ENCODE measurements at places on chromosomes 3 and 15. TPM values are rescaled to one million over a fixed set of nuclear protein-coding genes. Genes with fewer than 3 reads are reported as not detected.

The DLEC1 gene
- total RNA-seq = 4.4 TPM

DNA sequence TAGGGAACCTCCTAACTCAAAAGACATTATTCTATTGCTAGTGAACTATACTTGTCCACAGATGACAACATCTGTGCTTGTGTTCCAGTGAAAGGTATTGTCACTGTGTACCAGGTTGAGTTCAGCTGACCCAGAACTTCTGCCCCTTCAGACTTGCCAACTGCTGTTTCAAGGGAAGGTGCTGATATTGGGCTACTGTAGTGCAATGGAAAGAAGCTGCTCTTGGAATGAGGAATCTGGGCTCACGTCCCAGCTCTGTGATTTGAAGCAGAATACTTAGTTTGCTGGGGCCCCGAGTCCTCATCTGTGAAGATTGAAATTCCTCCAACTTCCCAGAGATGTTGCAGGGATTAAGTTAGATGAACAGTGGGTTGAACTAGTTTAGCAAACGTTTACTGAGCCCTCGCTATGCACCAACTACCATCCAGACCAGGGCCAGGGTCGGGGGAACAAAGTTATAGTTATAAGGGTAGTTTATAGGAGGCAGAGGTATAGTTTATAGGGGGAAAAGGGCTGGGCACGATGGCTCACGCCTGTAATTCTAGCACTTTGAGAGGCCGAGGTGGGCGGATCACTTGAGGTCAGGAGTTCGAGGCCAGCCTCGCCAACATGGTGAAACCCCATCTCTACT is 15.9 kb upstream of the UMPS start:
- no peak for DNase-seq

DNA sequence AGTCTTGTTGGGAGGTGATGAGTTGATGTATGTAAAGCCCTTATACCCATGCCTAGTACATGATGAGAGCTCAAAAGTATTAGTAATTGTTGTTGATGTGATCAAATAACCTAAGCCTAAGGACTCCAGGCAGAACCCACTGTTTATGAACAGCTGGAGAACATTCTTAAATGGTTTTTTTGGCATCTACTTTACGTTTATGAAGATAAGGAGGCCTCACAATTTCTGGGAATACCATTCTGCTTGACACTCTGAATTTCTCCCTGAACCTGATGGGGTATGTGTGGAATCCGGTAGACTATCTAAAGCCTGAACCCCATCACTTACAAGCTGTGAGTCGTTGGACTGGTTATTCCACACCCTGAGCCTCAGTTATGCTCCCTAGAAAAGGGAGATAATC is 244.6 kb upstream of the WNT5A start:
- no peak for DNase-seq

GRCh38 chr3:106029954-106030626 is 161.3 kb upstream of the CBLB start:
- no peak for DNase-seq

GRCh38 chr3:13762906-13763305 is 117.0 kb downstream of the WNT7A start:
- no peak for DNase-seq

DNA sequence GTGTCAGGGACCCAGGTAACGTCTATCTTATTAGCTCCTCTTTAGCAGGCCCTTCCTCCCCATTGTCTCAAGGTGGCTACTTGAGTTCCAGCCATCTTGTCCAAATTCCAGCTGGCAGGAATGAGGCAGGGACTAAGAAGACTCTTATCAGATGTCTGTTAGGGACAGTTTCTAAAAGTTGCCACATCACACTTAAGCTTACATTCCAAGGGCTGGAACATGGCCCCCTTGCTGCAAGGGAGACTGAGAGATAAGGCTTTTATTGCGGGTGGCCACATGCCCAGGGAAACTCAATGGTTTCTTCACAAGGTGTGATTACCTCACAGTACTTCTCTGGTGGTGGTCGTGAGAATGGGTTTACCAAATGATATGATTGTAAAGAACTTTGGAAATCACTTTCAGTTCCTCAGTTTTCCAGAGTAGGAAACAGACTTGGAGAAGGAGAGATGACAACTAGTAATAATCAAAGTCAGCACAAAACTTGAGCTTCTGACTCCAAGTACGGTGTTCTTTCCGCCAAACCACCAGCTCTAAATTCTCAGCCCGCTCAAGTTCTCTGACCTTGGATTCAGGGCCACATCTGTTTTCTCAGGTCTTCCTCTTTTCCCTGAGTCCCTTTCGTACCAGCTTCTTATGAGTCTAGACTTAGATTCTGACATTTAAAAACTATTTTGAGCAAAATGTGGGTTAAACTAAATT is 14.2 kb downstream of the PDIA5 start:
- DNase-seq = no peak

DNA sequence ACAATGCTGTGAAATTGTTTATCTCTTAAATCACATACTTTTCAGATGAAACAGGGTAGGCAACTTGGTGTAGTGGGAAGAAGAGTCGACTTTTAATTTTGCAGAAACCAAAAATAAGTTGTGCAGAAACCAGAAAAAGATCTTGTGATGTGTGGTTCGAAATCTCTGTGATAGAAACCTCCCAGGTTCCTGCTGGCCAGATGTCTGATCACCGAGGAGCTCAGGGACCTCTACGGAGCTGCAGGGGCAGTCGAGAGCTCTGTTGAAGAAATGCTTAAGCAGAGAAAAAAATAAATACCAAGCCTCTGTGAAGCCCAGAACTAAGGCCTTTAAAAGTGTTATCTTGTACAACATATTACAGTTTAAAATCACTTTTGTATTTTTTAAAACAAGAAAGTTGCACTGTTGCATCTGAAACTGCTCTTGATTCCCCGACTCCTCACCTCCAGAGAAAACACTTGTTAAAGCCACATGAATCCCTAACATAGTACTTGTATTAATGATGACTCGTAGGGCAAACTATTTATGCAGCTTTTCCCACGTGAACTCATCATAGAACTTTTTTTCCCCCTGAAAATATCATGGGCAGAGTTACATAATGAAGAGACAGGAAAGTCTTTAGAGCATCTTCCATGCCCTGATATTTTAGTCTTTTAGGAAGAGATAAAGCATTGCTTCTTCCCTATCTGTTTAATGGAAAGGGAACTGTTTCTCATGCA is 51.3 kb downstream of the CCK start:
- DNase-seq = no peak

DNA sequence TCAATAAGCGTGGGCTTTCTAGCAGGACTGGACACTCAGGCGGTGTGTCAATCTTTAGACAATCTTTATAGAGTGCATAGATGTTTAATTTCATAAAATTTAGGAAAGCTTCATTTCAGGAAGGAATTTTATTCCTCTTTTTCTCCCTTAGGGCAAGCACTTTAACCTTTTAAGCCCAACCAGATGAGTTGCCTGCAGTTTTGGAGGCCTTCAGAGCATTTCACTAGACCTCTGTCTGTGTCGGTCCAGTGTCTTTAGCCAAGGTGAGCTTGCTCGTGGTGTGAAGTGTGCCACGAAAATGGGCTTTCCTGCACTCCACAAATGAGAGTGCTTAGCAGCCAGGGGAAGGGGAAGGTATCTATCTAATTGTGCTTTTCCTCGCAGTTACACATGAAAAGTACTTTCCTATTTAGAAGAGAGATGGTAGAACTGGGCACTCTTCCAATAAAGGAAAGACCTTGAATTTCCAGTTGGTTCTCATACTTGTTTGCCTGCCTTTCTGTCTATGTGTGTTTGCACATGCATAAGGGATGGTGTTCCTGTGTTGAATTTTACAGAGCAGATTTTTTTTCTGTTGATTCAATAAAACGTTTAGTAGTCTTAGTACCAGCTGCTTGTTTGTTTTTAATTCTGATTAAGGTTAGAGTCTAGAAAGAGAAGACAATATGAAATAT is 53.6 kb downstream of the FEZF2 start:
- DNase-seq = no peak

DNA sequence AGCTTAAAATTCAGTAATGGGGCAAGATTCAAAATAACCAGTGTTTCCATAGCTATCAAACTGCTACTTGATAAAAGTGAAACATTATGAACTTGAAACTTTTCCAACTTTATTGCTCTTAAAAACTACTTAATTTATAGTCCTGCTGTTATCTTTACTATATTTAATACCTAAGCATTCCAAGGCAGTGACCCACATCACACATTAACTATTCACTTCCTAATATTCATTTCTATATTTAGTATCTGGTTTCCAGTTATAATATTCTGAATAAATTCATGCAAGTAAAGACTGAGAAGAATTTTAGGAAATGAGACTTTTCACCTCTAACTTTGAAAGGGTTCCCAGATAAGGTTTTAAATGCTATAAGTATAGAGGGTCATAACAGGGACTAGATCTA is 64.9 kb downstream of the UACA start:
- DNase-seq = no peak

GRCh38 chr3:63768386-63768785 is 50.7 kb upstream of the C3orf49 start:
- no peak for DNase-seq

GRCh38 chr3:138687236-138687635 is 78.7 kb downstream of the FAIM start:
- no peak for DNase-seq

GRCh38 chr15:39555885-39556284 is 25.0 kb upstream of the THBS1 start:
- no peak for DNase-seq

GRCh38 chr15:87939848-87940457 is 316.6 kb downstream of the NTRK3 start:
- DNase-seq = no peak

DNA sequence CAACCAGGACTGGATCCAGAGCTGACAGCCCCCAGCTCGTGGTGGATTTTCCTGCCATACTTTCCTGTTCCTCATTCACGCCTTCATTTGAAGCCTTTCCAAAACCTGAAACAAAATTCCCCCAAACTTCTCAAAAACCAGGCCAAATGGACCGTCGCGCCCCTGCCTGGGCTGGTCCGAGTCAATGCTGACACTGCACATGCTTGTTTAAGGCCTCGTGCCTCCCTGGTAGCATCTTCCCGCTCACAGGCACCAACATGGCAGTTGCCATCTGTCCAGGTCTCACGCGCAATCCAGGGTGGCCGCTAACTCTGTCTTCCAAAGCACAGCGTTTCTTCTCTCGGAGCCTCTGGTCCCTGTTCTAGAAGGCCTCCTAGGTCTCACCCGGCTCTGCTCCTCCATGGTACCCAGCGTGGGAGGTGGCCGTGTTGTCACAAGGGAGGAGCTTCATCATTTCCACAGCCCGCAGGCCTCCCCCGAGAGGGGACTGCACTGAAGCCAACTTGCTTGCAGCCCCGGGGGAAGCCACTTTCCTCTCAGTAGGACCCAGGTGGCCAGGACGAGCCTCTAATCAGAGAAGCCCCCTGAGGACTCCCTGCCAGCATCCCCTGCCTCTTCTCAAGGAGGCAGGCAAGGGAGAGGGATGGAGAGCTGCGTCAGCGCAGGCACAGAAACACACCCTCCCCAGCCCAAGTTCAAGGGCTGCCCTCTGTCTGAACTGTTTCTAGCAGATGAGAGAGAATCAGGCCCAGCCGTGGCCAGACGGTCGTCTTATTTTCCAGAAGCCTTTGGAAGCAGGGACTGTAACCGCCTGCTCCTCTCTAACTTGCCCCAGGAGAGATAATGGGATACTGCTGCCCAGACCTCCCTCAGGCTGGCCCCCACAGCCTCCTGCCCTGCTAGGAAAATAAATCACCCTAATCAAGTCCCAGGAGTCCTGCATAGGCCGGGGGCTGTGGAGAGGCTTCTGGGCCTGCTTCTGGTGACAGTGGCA is 152.8 kb upstream of the TLE3 start:
- no peak for DNase-seq

DNA sequence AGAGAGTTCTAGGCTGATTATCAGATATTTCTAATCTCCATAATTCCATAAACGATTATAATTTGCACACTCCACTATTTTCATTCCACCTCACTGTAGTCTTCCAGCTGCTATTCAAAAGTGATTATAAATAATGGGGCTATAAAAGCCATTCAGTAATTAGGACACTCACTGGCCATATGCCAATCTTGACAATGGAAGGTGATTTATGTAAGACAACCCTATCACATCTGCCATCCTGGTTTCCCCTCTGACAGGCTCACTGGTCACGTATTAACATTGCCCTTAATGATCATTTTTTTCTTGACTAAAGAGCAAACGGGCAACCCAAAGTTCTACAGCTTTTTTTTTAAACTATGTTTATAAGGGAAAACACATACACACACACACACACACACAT is 402.4 kb downstream of the MAGI1 start:
- DNase-seq = no peak

DNA sequence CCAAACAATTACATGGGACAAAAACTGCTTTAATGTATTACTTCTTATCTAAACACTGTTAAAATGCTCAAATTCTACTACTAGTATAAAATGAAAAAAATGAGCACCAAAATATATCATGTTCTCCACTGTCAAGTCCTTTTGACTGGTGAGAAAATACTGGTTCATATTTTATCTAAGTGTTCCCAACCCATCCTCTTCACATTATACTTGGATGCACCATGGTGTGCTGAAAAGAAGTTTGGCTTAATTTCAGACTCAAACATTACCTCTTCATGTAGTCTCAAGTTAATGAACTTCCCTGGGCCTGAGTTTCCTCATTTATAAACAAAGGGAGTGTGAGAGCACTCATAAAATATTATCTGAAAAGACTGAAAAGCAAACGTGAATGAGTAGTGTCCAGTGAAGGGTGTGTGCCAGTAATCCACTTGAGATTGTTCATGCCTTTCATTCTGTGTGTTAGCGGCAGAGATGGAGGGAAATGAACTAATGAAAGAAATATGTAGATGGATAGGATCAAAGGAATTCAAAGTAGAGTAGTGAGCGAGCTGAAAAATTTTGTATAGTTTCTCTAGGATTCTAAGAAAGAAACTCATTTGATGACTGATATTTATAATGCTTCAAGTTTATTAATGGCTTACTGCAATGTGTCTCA is 263.2 kb downstream of the NLGN1 start:
- DNase-seq = no peak

GRCh38 chr3:194395778-194396538 is 3.1 kb downstream of the GP5 start:
- peak; percentile 75 for DNase-seq

The ABI3BP gene
- not detected for total RNA-seq

GRCh38 chr3:167978071-167978470 is 117.7 kb downstream of the GOLIM4 start:
- DNase-seq = no peak

- no peak for DNase-seq
Measured at GRCh38 chr3:157089455-157090221, 70.3 kb downstream of the CCNL1 start.

The EPHA6 gene
- total RNA-seq = not detected

Data from CD4-positive, alpha-beta T cell (primary cell).